Mesendoderm (in vitro differentiated cells): ENCODE measurements at places on chromosomes 16 and 17.

DNA sequence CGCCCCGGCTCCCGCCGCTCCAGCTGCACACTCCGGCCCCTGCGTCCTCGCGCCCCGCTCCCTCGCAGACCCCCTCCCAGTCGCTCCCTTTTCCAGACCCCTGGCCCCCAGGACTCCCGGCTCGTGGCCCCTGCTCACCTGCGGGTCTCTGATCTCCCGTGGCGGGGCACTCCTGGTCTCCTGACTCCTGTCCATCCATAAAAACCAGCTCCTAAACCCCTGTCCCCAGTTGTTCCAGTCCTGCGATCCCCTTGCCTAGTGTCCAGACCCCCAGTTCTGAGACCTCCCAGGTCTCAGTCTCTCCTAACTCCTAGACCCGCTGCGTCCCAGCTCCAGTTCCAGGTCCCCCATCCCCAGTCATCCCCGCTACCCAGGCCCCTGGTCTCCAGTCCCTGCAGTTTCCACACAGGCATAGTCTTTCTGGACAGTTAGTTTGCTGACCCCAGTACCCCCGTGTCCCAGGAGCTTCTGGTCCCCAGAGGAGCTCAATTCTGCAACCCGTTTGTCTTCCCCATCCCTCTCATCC, 379 bp downstream of the SNX29 start:
- DNase-seq, result no peak

DNA sequence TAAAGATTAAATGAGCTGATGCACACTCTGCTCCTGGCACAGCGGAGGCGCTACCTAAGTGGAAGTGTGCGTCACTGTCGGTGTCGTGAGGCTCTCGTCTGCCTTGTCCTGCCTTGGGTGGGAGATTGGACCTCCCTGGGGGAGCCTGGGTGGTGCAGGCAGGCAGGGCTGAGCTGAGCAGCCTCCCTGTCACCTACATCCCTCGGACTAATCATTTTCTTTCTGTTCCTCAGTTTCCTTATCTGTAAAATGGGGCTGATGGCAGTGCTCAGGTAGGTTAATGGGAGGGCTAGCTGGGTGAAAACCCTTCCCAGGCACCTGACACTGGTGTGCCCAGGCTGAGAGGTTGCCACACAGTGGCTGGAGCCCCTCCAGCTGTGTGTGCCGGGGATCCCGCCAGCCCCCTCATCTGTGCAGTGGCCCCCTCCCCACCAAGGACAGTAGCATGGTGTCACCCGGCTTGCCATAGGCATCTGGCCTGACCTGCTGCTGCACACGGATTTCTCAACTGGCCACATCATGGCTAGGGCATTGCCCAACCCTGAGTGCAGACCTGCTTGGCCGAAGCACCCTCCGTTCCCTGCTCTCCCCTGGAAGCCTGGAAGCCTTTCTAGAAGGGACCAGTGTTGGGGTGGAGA, 4.3 kb downstream of the ADCY7 start:
- DNase-seq, result no peak

GRCh38 chr17:40818343-40818732, 4.1 kb downstream of the KRT10 start:
- DNase-seq, result no peak

- no peak for DNase-seq
Observed at GRCh38 chr17:27089929-27090247, 204.0 kb upstream of the WSB1 start.

- no peak for DNase-seq
Observed at GRCh38 chr17:44786551-44787081, 27.8 kb downstream of the ADAM11 start.

DNA sequence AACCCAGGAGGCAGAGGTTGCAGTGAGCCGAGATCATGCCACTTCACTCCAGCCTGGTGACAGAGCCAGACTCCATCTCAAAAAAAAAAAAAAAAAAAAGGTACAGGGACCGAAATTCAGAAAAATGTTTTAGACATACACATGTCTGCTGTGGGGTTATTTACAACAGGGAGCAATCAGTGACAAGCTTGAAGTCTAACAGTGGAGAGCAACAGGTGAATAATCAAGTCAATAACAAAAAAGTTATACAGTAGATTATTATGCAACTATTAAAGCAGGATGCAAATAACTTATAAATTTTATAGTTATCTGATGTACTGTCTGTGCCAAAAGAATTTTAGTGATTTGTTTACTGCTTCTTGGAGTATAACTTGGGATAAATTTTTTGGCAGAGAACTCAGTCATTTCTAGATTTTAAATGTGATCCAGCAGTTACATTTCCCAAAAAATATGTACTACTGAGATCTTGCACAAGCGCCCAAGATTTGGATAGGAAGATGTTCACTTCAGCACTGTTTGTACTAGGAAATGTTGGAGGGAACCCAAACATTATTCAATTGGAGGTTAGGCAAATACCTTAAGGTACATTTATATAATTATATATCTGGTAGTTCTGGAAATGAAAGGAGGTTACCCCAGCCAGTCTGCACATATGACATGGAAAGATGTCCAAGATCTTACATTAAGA, 34.1 kb downstream of the EEF2K start:
- DNase-seq, result no peak

DNA sequence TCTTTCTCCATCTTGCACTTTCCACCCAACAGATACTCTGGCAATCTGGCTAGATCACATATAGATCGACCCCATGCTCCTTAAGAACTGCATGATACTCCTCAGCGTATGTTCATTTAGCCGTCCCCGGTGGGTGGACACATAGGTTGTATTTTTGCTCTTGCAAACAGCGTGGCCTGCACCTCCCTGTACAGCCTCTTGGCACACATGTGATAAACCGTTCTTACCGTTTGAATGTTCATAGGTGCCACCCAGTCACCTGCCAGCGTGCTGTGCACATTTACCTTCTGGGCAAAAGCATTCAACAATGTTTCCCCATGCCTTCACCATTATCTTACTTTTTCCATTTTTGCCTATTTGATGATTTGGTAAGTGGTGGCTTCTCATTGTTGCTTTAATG, 6.2 kb downstream of the TNP2 start:
- DNase-seq, result no peak
